ENCODE measurements at places on chromosomes 4 and X. TPM values are rescaled to one million over a fixed set of nuclear protein-coding genes. Genes with fewer than 3 reads are reported as not detected.
A peak's percentile ranks its signal among the peaks of the same experiment; 100 is the strongest.

ESX1 gene
- not detected for polyA plus RNA-seq

SH3RF1 gene
- polyA plus RNA-seq, result 16.4 TPM

SSX3 gene
- not detected for polyA plus RNA-seq

PABPC5 gene
- 2.8 TPM for polyA plus RNA-seq

QRFPR gene
- not detected for polyA plus RNA-seq

SULT1B1 gene
- polyA plus RNA-seq, result 10.1 TPM

GNRHR gene
- polyA plus RNA-seq, result not detected

SCML2 gene
- polyA plus RNA-seq, result 4.8 TPM

- no peak overlapping the region for H3K27ac ChIP-seq
- H3K36me3 ChIP-seq, result no peaks in the 10 kb centered on the region
- DNase-seq, result no peak
- no peaks in the 10 kb centered on the region for H3K4me1 ChIP-seq
Measured at GRCh38 chr4:121472937-121473721, 92.3 kb upstream of the QRFPR start.

DNA sequence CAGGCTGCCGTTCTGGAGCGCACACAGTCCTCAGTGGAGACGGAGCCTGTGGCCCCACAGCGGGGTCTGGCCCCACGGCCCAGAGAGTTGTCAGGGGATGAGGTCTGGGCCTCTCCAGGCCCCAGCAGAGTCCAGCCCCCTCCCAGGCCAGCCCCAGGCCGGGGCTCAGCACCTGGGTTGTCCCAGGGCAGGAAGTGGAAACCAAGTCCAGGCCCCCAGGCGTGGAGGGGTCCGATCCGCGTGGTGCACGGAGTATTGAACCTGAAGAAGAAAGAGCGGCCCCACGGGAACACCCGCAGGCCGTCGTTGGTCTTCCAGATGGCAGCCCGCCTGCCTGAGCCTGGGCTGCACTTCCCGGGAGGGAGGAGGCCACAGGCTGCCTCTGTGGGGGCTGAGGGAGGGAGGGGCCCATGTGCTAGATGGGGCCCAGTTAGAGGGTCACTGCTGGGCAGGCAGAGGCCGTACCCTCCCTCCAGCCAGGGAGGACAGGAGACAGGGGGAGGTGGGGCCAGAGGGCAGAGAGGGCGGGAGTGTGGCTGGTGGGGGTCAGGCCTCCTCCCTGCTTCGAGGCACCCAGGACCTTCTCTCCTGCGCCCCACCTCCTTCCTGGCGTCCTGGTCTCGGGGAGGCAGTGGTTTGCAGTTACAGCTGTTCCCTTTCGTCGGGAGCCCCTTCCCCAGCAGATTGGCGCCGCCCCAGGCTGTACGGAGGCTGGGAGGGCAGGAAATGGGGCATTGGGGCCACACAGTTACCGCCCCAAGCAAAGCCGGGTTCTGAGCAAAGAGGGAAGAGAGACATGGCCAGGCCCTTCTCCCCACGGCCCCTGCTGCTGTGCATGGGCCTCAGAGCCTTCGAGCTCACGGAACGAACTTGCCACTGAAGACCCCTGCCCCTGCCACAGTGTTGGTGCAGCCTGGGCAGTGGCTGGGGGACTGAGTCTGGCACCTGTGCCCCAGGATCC is 8.1 kb downstream of the HGFAC start:
- no peak overlapping the region for H3K4me3 ChIP-seq
- no peak overlapping the region for H3K27ac ChIP-seq
- H3K36me3 ChIP-seq, result no peaks in the 10 kb centered on the region
- H3K4me1 ChIP-seq, result peaks cover 6% of the 10 kb centered on the region
- H3K27me3 ChIP-seq, result no peaks in the 10 kb centered on the region

GRCh38 chr4:53193111-53193510 is 172.8 kb downstream of the SCFD2 start:
- no peak for DNase-seq
- no peaks in the 10 kb centered on the region for H3K27me3 ChIP-seq
- H3K4me3 ChIP-seq, result no peak overlapping the region
- no peak overlapping the region for H3K27ac ChIP-seq

- DNase-seq, result peak; percentile 52
- H3K27me3 ChIP-seq, result no peaks in the 10 kb centered on the region
- no peaks in the 10 kb centered on the region for H3K4me1 ChIP-seq
- H3K36me3 ChIP-seq, result no peaks in the 10 kb centered on the region
- H3K27ac ChIP-seq, result no peak overlapping the region
- no peak overlapping the region for H3K4me3 ChIP-seq
Measured at GRCh38 chr4:71941001-71941400, 90.8 kb upstream of the NPFFR2 start.

DNA sequence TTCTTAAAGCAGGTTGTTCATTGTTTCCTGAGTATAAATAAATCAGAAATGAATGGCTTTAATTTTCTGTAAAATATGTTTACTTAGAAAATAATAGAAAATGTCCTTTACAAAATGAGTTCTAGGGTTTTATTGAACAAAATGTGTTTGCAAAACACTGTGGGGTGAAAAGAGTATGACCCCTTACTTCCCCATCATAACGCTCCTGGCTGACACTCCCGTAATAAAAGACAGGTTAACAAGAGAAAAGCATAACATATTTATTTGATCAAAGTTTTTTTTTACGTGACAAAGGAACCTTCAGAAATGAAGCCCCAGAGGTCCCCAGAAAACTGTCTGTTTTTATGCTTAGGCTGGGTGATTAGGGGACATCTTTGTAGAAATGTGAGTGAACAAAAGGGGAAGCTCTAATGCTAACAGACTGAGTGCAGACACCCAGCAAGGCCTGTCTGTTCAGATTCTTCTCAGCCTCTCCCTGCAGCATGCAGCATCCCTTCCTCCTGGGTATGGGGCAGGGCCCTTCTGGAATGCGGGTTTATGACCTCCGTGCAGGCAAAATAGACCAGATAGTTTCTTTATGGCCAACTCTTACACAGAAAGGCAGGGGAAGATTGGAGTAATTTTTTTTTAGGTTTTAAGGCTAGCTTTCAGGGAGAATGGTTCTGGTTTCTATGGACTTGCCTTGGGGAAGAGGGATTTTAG is 26.1 kb downstream of the ZFP42 start:
- peaks cover 14% of the 10 kb centered on the region for H3K4me1 ChIP-seq
- no peaks in the 10 kb centered on the region for H3K36me3 ChIP-seq
- DNase-seq, result peak; percentile 62

DNA sequence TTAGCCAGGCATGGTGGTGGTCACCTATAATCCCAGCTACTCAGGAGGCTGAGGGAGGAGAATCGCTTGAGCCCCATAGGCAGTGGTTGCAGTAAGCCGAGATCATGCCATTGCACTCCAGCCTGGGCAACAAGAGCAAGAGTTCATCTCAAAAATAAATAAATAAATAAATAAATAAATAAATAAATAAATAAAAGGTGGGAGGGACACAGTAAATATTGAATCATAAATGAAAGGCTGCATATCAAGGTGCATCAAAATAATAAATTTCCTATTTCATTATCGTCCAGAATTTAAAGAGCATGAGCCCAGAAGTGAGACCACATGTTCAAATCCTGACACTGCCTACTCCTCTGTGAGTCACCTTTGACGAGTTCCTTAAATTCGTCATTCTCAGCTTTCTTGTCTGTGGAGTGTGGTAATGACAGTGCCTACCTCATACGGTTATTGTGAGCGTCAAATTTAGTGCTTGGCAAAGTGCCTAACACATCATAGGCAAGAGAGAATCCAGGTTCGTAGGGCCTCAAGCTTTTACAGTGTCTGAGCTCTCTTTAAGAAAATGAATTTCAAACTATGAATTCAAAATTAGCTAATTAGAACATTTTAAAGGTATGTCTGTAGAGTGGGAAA is 49.9 kb downstream of the IL15 start:
- no peak overlapping the region for H3K4me3 ChIP-seq
- no peaks in the 10 kb centered on the region for H3K36me3 ChIP-seq
- H3K27ac ChIP-seq, result no peak overlapping the region
- DNase-seq, result no peak
- H3K4me1 ChIP-seq, result no peaks in the 10 kb centered on the region
- no peaks in the 10 kb centered on the region for H3K27me3 ChIP-seq

DNA sequence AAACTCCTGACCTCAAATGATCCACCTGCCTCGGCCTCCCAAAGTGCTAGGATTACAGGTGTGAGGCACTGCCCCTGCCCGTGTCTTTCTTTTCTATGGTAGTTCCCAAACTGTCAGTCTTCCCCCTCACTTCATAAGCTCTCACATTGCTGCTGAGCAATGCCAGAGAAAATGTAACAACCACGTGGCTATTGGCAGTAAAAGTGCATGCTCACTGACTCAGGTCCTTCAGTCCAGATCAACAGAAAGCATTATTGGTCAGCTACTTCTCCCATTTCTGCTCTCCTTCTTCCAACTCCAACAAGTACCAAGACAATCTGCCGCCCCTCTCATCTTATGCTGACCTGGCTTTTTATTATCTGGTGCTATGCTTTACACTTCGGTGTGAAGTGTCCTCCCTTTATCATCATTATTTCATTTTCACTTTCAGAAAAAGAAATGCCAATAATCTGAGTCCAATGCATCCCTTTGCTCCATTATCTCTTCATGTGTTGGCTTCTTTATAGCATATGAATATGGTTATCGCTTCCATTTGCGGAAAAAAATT is 133.8 kb upstream of the UGT8 start:
- no peak overlapping the region for H3K4me3 ChIP-seq
- no peak overlapping the region for H3K27ac ChIP-seq
- H3K36me3 ChIP-seq, result no peaks in the 10 kb centered on the region

- H3K4me3 ChIP-seq, result no peak overlapping the region
- H3K36me3 ChIP-seq, result no peaks in the 10 kb centered on the region
- no peak overlapping the region for H3K27ac ChIP-seq
- no peaks in the 10 kb centered on the region for H3K27me3 ChIP-seq
- DNase-seq, result no peak
- H3K4me1 ChIP-seq, result no peaks in the 10 kb centered on the region
Measured at GRCh38 chrX:40920351-40920750, 164.9 kb upstream of the USP9X start.

DNA sequence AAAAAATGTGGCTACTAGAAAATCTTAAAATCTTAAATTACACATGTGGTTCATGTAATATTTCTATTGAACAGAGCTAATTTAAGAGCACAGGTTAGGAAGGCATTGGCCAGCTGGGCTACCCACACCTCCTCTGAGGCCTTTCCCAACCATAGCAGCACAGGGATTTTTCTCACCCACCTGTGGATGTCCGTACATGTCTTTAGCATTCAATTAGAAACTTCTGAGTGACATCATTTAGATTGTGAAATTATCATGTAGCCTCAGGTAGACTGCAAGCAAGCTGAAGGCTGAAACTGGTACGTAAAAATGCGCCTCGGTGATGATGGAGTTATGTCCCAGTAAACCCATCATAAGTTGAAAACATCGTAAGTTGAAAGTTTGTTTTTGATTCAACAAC is 31.2 kb downstream of the SCARB2 start:
- no peak for DNase-seq
- H3K4me1 ChIP-seq, result no peaks in the 10 kb centered on the region
- no peaks in the 10 kb centered on the region for H3K27me3 ChIP-seq
- no peak overlapping the region for H3K4me3 ChIP-seq
- H3K27ac ChIP-seq, result no peak overlapping the region

GRCh38 chrX:100615005-100615404 is 21.6 kb downstream of the TSPAN6 start:
- peak; percentile 55 for DNase-seq
- no peaks in the 10 kb centered on the region for H3K4me1 ChIP-seq
- H3K27me3 ChIP-seq, result no peaks in the 10 kb centered on the region
- H3K27ac ChIP-seq, result peak overlapping the region; percentile 4
- no peaks in the 10 kb centered on the region for H3K36me3 ChIP-seq
- no peak overlapping the region for H3K4me3 ChIP-seq

DNA sequence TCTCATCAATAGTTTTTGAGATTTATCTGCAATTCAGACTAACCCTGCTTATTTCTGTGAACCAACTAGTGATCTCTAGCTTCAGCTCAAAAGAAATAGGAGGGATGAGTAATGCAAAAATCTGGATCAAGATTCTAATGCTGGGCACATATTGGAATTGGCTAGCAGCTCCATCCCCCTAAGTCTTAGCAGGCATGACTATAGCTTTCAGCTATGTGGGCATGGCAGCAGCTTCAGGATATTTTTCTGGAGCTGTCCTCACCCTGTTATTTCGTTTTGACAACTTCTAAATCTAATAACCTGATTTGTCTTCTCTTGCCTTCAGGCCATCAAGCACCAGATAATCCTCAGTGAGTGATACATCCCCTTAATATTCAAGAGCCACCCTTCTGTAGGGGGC is 50.8 kb upstream of the GNPDA2 start:
- no peaks in the 10 kb centered on the region for H3K36me3 ChIP-seq
- no peaks in the 10 kb centered on the region for H3K4me1 ChIP-seq
- no peak overlapping the region for H3K27ac ChIP-seq
- no peaks in the 10 kb centered on the region for H3K27me3 ChIP-seq

GRCh38 chrX:87874043-87874442 is 356.4 kb downstream of the KLHL4 start:
- H3K36me3 ChIP-seq, result no peaks in the 10 kb centered on the region
- no peak overlapping the region for H3K27ac ChIP-seq
- H3K4me1 ChIP-seq, result no peaks in the 10 kb centered on the region
- H3K4me3 ChIP-seq, result no peak overlapping the region
- no peak for DNase-seq

GRCh38 chr4:121633653-121634052 is 63.1 kb downstream of the ANXA5 start:
- H3K27me3 ChIP-seq, result no peaks in the 10 kb centered on the region
- no peak overlapping the region for H3K27ac ChIP-seq
- H3K4me3 ChIP-seq, result no peak overlapping the region
- no peaks in the 10 kb centered on the region for H3K36me3 ChIP-seq
- no peaks in the 10 kb centered on the region for H3K4me1 ChIP-seq

DNA sequence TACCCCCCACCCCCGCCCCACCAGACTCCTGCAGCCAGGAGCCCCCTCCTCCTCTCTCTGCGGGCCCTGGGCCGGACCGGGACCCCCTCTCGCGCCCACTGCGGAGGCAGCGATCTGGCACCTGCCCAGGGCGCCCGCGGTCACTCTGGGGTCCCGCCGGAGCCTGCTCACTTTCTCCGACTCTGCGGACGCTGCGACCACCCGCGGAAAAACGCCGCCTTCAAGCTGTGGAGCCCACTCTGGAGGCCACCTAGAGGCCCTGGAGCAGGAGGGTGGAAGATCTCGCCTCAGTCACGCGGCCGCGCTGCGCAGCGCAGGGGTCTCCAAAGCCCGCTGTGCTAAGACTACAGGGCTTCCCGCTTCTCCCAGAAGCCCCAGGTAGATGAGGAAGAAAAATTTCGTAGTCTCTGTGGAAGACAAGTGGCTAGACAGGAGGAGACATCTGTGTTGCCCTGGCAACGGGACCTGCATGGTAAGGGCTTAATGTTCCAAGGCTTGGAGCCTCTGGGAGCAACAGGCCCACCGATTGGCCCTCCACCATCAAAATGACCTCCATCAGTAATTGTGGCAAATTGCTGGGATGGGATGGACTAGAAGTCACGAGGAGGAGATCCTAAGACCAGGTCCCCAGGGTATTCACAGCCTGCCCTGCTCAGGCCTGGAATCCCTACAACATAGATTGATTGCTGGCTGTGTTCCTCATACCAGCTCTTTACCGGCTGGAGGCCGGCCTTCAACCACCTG is at the start of gene PNMA6F:
PNMA6F (minus strand) TSS at position 387 of the 744 bp plus-strand sequence. CDS start 1,093 bp downstream, outside the sequence.
- H3K27me3 ChIP-seq, result no peaks in the 10 kb centered on the region
- no peak within 1 kb of the TSS for H3K4me3 ChIP-seq
- no peak within 1 kb of the TSS for H3K27ac ChIP-seq
- no peaks in the 10 kb centered on the region for H3K36me3 ChIP-seq
- no peak for DNase-seq
